NCI-H2107 (cell line): ENCODE measurements at places on chromosomes 7 and 10.

DNA sequence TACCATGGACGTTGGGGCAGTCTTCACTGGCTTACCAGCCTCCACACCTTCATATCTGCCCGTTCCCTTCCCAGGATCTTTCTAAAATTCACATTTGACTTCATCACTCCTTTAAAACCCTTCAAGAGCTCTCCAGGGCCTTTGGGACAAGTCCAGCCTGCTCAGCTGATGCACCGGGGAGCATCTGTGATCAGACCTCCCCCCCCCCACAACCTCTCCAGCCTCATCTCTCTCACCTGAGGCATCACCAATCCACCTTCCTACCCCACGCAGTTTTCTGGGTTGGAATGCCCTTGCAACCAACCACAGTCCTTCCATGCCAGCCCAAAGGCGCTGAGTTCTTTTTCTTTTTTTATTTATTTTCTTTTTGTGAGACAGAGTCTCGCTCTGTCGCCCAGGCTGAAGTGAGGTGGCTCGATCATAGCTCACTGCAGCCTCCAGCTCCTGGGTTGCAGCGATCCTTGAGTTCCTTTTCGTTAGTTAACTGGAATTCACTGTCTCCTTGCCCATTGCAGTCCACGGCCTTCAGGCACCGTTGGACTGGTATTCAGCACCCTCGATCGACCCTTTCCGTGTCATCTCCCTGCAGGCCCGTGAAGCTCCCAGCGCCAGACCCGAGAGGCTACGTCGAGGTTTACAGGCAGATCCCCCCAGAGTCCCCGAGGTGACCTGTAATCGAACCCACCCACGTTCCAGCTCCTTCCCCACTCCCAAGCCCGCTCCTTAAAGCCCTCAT is 654 bp downstream of the ALKBH4 start:
- DNase-seq: no peak

- no peak for DNase-seq
Observed at GRCh38 chr7:108413782-108414492, 42.3 kb downstream of the NRCAM start.

DNA sequence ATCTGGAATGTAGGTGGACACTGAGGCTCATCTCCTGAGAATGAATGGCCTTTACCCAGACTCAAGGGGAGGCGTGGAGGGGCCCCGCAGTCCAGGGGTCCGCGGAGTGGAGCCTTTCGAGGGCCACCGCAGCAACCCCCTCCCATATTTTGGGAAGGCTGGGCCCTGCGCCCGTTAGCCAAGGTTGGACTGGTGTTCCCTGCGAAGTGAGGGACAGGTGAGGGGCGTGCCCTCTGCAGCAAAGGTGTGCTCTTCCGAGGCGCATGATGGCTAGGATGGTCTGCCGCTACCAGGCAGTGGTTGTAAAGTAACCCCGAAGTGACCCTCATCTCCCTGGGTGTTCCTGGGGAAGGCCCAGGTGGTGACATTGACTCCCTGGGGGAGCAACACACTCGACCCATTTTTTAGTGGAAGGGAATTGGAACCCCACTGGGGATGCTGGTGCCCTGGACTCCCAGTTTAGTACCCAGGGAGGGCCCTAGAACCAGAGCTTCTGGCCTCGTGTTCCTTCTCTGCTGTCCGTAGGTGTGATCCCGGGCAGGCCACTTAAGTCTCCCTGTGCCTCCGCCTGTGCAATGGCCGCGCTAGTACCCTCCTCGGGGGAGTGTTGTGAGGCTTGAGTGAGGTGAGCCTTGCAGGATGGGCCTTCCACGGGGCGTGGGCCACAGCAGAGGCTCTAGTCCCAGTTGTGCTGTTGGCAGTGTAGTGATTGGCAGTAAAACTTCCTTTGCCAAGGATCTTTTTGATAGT is 779 bp downstream of the FAM241B start:
- DNase-seq: no peak

- no peak for DNase-seq
Observed at GRCh38 chr10:36303896-36304295, 661.8 kb upstream of the FZD8 start.

DNA sequence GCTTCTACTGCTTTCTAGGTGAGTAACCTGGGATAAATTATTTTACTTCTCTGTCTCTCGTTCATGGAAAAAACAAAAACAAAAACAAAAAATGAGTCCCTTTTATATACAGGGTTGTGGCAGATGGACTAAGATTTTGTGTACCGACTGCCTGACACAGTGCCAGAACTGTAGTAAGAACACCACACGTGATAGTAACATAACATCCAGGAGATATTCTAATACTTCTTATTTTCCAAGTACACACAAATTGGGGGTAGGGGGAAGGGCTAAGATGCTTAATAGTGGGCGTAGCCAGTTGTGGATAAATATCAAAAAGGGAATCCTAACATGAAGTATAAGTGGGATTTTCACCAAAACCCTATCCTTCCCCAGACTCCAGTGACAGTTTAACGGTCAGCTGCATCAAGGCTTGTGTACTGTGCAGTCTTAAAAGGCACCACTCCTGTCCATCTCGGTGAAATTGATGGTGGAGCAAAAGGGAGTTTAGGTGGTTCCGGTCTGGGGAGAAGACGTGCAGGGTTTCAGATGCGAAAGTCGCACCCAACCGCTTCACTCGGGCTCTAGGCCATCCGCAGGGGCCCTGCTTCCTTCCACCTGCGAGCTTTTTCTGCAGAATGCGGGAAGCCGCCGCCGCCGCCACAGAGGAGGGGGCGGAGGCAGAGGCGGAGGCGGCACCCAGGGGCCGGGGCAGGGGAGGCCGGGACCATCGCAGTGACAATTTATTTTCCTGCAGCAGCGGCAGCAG is at the start of gene STAMBPL1:
TSS of gene STAMBPL1 (plus strand) at position 712 of the 748 bp plus-strand sequence. CDS start 21,464 bp downstream, outside the sequence.
- no peak for DNase-seq

GRCh38 chr7:108063520-108063933 is 60.6 kb upstream of the LAMB1 start:
- no peak for DNase-seq

- no peak for DNase-seq
Observed at GRCh38 chr7:135386181-135386580, 123.7 kb downstream of the CNOT4 start.

GRCh38 chr7:32142649-32143048 is 72.4 kb upstream of the PDE1C start:
- no peak for DNase-seq

DNA sequence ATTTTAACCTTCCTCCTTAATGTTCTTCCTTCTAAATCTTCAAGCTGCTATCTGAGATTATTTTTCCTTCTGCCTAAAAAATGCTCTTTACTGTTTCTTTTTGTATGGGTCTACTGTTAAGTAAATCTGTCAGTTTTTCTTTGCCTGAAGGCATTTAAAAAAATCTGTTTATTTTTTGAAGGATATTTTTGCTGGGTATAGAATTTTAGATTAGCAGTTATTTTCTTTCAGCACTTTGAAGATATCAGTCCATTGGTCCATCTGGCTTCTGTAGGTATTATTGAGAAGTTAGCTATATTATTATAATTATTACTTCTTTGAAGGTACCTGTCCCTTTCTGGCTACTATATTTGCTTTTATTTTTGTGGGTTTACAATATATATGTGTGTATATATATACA is 171.4 kb downstream of the BBS9 start:
- no peak for DNase-seq

- DNase-seq: no peak
Observed at GRCh38 chr7:100582041-100582579, 3.8 kb downstream of the LRCH4 start.

DNA sequence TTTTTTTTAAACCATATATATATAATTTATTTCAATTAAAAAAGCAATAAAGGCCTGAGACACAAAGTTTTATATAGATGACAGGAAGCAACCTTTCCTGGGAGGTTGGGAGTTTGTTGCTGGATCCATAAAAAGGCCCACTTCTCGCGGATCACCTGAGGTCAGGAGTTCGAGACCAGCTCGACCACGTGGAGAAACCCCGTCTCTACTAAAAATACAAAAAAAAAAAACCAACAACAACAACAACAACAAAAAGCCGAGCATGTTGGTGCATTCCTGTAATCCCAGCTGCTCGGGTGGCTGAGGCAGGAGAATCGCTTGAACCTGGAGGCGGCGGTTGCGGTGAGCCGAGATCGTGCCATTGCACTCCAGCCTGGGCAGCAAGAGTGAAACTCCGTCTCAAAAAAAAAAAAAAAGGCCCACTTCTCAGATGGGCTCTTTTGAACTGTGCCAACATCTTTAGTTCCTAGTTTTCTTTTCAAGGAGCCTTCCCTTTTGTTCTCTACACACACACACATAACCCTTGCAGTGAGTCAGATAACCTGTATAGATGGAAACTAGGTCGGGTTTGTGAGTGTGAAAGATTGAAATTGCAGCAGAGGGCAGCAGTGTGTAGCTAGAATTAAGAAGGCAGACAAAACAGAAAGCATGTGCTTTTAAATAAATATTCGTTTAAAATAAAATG is 1.2 kb upstream of the SMNDC1 start:
- no peak for DNase-seq

DNA sequence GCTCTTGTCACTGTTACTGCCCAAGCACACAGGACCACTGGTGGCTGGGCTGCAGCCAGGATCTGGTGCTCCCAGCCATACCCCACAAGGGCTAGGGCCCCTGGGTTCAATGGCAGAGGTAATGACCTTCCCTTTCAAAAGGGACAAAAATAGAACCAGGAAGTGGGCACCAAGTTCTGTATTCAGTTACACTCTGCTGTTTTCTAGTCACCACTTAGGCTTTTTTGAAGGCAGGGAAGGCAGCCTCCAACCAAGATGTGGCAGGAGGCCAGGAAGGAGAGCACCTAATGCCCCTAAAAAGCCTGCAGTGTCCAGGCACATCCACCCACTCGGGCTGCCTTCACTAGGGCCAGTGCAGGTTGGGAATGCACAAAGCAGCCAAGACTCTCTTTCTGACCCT is 47.8 kb downstream of the NOD1 start:
- no peak for DNase-seq

GRCh38 chr7:134920026-134920753 is 66.1 kb upstream of the AGBL3 start:
- DNase-seq: no peak

DNA sequence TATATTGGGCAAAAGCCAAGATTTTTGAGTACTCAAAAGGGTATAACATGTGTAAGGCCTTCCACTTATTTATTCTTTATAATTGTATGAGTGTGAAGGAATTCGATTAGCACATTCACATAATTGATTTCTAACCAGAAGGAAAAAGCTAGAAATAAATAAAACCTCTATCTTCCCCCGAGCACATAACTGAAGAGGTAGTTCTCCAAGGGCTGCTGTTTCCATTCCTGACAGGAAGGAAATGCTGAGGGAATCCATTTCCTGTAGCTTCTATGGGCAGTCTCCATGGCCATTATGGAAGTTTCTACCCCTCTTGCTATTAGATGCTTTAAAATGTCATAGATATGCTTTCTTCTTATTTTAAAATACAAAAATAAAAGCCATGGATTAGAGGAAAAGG is 70.5 kb upstream of the ABCB5 start:
- no peak for DNase-seq
